ENCODE measurements at places on chromosomes 1 and 21.

DNA sequence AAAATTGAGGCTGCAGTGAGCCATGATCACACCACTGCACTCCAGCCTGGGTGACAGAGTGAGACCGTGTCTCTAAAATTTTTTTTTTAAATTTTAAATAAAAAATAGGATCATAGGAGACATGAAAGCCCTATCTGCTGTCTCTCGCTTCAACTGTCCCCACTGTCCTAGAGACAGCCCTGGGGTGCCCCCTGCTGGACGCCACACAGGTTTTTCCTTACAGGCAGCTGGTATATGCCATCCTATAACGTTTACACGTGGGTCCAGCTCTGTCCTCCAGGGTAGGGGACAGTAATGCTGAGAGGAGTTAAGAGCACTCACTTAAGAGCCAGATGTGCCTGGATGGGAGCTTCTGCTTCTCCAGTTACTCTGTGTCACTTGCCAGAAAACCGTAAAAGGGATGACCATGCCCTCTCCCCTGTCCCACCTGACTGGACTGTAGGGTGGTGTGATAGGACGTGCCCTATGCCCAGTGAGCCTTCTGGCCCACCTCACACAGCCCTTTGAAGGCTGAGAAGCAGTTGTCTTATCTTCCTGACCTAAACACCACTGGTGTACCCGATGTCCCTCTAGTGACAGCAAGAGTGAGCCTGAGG, 8.5 kb downstream of the FBXO2 start:
- peak; percentile 87 for DNase-seq

- DNase-seq: no peak
Measured at GRCh38 chr21:42387164-42387563, 8.7 kb downstream of the TMPRSS3 start.

GRCh38 chr1:158013840-158014730, 20.6 kb downstream of the KIRREL1 start:
- no peak for DNase-seq

GRCh38 chr1:108862698-108863477, 6.0 kb upstream of the AKNAD1 start:
- no peak for DNase-seq

DNA sequence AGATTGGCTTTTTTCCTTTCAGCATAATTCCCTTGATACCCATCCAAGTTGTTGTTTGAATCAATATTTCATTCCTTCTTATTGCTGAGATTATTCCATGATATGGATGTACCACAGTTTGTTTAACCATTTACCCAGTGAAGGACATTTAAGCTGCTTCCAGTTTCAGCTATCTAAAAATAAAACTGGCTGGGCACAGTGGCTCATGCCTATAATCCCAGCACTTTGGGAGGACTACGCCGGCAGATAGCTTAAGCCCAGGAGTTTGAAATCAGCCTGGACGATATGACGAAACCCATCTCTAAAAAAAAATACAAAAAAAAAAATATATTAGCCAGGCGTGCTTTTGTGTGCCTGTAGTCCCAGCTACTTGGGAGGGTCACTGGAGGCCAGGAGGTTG, 32.6 kb downstream of the SEMA6C start:
- DNase-seq: no peak

DNA sequence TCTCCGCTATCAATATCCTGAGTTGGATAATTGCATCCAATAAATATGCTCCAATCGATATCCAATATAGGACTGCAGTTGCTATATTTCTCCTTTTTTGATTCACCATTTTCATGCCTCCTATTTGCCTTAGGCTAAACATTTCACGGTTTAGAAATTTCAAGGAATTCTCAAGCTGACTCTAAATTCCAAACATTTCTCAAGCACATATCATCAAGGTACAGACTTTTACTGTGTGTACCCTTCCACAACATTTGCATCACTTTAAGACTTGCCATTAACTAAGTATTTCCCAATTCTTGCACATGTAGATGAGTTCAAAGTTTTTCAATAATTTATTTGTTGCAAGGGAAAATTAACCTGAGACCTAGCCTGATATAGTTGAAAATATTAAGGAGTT, 795.2 kb upstream of the TMPRSS15 start:
- DNase-seq: no peak

- DNase-seq: no peak
Measured at GRCh38 chr1:208248991-208249696, 5.0 kb upstream of the PLXNA2 start.

DNA sequence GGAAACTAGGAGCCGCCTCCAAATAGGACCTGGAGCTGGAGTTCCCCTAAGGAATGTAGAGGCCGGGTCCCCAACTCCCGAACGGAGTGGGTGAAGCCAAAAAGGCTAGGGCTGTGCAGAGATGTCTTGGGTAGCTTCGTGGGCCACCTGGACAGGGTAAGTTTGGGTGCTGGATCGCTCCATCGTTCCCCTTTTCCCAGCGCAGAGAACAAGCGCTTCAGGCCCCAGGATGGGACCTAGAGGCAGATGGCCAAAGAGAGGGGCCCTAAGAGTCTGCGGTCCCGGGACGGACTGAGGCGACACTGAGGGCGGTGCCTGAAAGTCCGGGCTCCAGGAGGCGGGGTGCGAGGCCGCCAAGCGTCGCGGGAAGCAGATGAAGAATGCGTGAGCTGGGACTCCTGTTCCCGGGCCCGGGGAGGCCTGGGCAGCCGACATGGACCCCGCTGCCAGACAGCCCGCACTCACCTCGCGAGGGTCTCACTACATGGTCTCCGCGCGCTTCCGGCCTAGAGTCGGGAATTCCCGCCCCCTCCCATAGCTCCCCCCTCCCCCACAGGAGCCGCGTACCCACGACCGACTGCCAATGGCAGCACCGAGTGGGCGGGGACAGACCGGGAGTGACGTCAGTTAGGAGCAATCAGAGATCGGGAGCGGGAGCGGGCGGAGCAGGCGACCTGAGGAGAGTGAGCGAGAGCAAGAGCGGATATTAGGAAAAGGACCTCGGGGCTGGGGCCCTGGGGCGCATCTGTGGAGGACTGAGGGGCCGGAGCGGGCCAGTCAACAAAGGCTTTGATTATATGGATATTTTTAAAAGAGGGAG, at the start of gene SLC39A1:
TSS of gene SLC39A1 (minus strand) at position 508 of the 820 bp plus-strand sequence. CDS start 822 bp downstream, outside the sequence.
- DNase-seq: peak; percentile 97

GRCh38 chr1:46131093-46131492, 1.3 kb downstream of the PIK3R3 start:
- DNase-seq: no peak

DNA sequence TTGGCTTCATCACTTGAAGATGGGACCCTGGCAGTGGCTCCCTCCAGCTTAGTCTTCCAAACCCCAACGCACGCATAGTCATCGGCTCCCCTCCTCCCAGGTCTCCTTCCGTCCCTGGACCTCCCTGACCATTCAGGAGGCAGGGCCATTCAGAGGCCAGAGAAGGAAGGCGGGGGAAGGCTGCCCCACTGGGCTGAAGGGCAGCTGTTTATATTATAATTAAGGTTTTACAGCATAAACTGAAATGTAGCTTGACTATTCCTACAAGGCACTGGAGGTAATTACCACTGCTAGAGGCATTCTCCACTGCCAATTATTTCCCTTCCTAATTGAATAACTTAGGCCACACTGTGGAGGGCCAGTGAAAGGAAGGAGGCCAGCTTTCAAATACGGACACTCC, 170.6 kb upstream of the PROX1 start:
- DNase-seq: no peak

- no peak for DNase-seq
Measured at GRCh38 chr1:64886877-64887276, 79.5 kb downstream of the JAK1 start.

- no peak for DNase-seq
Measured at GRCh38 chr1:3702990-3703728, 49.1 kb upstream of the CCDC27 start.

DNA sequence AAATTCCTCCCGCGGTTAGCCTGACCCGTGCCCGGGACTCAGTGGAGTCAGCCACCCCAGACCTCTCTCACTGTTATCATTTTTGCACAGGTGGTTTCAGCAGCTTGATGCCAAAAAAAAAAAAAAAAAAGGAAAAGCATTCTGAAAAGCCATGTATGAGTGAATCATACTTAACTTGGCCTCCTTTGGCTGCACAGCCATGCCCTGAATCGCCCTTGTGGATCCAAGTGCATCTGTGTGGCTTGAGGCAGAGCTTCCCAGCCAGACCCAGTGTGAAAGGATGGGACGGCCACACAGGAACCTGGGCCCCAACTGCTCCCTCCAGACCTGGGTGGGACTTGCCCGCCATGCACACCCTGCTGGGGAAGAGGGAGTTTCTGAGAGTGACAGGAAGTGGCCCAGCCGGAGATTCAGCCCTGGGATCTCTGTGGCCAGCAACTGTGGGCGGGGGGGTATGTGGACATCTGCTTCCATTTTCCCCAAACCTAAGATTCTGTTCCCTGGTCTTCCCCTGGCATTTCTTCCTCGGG, 8.6 kb downstream of the YBEY start:
- peak; percentile 84 for DNase-seq

GRCh38 chr1:33634806-33635205, 162.4 kb downstream of the ZSCAN20 start:
- peak; percentile 47 for DNase-seq

- no peak for DNase-seq
Measured at GRCh38 chr1:117537291-117537920, 68.4 kb upstream of the TENT5C start.

GRCh38 chr1:72557446-72558049, 275.2 kb upstream of the NEGR1 start:
- DNase-seq: no peak

GRCh38 chr1:156714830-156715229, 9.4 kb upstream of the CRABP2 start:
- DNase-seq: no peak

DNA sequence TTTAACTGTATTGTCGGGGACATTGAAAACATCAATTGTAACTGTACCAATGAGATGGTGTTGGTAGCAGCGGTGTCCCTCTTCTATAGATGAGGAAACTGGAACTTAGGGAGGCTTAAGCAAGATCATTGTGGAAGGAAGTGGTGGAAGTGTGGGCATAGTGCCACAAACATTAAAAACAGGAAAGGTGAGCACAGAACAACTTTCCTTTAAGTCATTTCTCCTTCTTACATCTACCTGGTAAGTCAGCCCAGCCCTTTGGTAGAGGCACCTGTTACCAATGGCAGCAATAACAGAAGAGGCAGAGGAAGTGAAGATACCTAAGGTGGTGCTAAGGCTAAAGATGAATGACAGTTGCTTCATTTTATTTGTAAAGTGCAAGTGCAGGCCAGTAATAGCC, 12.0 kb upstream of the CTSS start:
- no peak for DNase-seq

DNA sequence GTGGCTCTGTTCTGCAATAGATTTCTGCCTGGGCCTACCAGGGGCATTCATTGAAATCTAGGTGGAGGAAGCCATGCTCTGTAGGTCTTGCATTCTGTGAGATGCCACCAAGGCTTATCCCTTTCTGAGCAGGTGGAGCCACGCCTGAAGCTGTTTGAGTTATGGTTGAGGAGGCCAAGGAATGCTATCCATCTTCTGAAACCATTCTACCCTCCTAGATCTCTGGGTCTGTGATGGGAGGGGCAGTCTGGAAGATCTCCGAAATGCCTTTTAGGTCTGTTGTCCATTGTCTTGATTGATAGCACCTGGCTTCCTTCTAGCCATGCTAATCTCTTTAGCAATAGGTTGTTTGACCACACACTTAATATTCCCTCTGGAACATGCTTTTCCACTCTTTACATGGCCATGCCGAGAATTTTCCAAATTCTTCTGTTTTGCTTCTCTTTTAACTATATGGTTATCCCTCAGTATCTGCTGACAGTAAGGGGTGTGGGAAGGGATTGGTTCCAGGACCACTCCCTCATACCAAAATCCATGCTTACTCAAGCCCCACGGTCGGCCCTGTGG, 45.2 kb downstream of the AK4 start:
- DNase-seq: no peak

DNA sequence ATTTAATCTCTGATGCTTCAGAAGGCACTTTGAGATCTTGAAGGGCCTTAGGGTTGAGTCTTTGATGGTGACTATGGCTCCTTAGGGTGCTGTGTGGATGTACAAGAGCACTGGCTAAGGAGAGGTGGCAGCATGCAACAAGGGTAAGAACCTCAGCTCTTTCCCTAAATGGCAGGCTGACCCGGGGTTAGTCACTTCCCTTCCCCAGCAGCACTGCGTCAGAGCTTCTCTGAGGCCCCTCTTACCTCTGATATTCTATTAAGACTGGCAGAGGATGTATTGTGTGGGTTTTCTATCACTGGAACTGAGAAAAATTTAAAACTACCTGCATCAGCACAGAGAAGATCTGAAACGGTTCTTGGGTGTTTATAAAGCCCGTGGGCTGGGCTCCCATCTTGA, 11.8 kb downstream of the C1orf116 start:
- no peak for DNase-seq

GRCh38 chr1:91548376-91549040, 47.9 kb downstream of the CDC7 start:
- DNase-seq: no peak

GRCh38 chr1:186307445-186307844, 67.6 kb downstream of the TPR start:
- no peak for DNase-seq

- no peak for DNase-seq
Measured at GRCh38 chr1:113886417-113887401, 672 bp downstream of the BCL2L15 start.

- no peak for DNase-seq
Measured at GRCh38 chr1:65971547-65971946, 178.9 kb downstream of the PDE4B start.

- DNase-seq: no peak
Measured at GRCh38 chr21:16418226-16418625, 688.4 kb downstream of the USP25 start.

- no peak for DNase-seq
Measured at GRCh38 chr1:64921771-64922170, 44.6 kb downstream of the JAK1 start.

- no peak for DNase-seq
Measured at GRCh38 chr1:214694769-214695168, 91.8 kb downstream of the CENPF start.

- DNase-seq: no peak
Measured at GRCh38 chr1:162994921-162995320, 74.2 kb upstream of the RGS4 start.

DNA sequence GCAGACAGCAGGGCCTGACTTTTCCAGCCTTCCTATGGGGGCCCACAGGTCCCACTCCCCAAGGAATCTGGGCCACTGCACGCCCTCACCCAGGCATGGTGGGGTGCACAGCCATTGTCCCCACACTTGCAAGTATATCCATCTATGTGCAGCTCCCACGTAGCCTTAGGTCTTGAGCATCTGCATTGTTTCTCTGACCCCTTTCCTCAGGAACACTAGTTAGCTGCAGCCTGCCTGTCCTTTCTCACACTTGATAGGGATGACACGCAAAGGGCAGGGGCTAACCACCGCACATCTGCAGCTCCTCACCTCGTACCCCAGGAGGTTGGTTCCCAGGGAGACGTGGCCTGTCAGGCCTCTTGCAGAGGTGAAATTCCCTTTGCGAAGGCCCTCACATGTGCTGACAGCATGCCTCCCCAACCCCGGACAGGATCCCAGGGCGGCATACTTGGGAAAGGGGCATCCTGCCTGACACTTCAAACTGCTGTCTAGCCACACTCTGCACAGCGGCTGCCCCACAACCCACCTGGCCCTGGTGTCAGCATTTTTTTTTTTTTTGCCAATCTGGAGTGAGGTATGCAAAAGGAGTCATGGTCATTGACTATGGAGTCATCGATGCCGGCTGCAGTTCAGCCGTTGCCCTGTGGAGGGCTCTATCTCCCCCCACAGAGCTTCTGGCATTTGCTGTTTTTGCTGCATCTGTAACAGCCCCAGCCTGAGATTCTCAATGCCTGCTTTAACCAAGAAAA, 5.0 kb downstream of the JMJD4 start:
- peak; percentile 68 for DNase-seq

All from hematopoietic multipotent progenitor cell treated with erythropoietin and hydrocortisone succinate and interleukin-3 and kit ligand, for 8 days (in vitro differentiated cells).